Daoy (cell line): ENCODE measurements at places on chromosomes 2 and 18. TPM values are rescaled to one million over a fixed set of nuclear protein-coding genes. Genes with fewer than 3 reads are reported as not detected.
A peak's percentile ranks its signal among the peaks of the same experiment; 100 is the strongest.

GRCh38 chr2:134220344-134220974 is 33.4 kb upstream of the MGAT5 start:
- no peak for DNase-seq

The ABCG8 gene
- total RNA-seq = not detected in 2 replicates

GRCh38 chr2:233424154-233424951 is 70.1 kb downstream of the DGKD start:
- peak; percentile 72 for DNase-seq

The ALPP gene
- total RNA-seq = 0.03 TPM in 1 of 2 replicates, not detected in the other

GRCh38 chr2:7973801-7974480 is 707.9 kb upstream of the ID2 start:
- DNase-seq = no peak

DNA sequence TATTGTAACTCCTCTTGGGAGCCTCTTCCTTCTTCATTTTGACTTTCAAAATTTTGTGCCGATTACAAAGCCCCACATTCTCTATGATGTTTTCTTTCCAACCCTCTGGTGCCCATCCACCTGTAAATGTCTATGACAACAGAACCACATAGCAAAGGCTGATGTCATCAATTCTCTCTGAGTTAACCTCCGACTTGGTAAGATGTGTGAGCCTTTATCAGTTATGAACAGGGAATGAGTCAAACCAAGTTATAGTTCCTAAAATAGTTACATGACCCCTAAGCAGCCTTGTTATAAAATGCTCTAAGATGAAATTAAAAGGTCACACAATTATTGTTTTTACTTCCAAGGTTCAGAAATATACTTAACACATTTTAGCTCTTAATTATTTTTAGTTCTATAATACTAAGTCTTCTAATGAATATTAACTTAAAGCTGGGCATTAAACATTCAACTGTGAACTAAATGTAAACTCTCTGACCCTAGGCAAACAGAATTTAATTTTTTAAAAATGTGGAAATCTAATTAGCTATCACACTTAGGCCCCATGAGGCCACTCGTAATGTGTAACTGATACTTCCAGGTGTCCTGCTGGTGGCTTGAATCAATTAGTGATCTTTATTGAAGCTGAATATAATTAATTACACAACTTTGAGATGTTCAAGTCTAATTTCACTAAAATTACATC is 102.3 kb upstream of the CYRIA start:
- no peak for DNase-seq

GRCh38 chr2:232586943-232587505 is 36.5 kb downstream of the EIF4E2 start:
- DNase-seq = no peak

- DNase-seq = no peak
These were observed 95.1 kb upstream of the NT5C1B start for GRCh38 chr2:18684206-18685038.

- DNase-seq = no peak
These were observed 47.5 kb upstream of the KCNF1 start for GRCh38 chr2:10864251-10864650.

The MAB21L4 gene
- total RNA-seq = not detected in 2 replicates
